SHP77 (cell line): ENCODE measurements at places on chromosomes 6 and 20.

DNA sequence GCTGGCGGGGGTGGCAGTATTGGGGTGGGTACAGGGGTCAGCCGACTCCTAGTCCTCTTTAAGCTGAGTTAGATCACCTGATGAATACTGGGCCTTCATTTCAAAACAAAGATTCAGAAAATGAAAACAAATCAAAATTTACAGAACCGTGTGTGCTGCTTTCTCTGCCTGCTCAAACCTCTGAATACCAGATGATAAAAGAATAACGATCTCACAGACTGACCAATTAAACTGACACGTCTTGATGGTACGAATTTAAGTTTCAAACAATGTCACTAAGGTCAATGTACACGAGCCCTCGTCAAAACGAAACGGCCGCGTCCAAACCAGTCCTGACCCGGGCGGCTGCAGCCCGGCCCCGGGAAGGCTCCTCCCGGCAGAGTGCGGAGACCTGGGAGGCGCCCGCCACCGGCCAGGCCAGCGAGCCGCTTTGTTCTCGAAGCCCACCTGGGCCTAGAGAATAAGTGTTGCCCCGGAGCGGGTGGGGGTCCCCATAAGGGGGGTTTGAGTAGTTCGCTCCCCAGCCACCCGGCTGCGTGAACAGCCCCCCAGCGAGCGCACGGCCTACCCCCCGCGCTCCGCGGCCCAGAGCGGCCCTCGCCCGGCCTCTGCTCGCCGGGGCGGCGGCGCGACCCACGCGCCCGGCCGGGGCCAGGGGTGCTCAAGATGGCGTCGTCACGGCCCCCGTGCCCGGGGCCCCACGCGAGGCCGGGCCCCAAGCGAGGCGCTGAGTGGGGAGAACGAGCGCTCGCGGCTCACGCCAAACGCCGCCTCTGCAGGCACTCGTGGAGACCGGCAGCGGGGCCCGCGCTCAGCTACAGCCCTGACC is 728 bp downstream of the PSMA7 start:
- no peak for DNase-seq

DNA sequence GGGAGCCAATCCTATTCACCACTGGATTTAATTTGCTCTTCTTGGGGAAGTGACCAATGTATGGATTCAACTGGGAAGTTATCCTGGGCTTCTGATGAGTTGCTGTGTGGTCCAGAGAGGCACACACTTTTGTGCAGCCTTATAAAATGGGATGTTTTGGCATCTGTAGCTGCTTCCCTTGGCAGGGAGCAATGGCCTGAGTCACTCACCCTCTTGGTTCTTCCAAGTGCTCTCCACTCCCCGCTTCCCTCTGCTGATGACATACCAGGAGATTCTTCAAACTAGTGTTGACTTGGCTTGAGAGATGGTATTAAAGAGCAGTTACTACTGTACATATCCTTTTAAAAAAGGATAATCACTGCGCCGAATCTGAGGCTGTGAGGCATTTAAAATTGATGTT is 105.8 kb downstream of the JARID2 start:
- no peak for DNase-seq

- DNase-seq: no peak
Measured at GRCh38 chr6:4124351-4124750, 11.0 kb downstream of the ECI2 start.

GRCh38 chr20:33273117-33273851 is 9.7 kb upstream of the BPIFB1 start:
- no peak for DNase-seq

DNA sequence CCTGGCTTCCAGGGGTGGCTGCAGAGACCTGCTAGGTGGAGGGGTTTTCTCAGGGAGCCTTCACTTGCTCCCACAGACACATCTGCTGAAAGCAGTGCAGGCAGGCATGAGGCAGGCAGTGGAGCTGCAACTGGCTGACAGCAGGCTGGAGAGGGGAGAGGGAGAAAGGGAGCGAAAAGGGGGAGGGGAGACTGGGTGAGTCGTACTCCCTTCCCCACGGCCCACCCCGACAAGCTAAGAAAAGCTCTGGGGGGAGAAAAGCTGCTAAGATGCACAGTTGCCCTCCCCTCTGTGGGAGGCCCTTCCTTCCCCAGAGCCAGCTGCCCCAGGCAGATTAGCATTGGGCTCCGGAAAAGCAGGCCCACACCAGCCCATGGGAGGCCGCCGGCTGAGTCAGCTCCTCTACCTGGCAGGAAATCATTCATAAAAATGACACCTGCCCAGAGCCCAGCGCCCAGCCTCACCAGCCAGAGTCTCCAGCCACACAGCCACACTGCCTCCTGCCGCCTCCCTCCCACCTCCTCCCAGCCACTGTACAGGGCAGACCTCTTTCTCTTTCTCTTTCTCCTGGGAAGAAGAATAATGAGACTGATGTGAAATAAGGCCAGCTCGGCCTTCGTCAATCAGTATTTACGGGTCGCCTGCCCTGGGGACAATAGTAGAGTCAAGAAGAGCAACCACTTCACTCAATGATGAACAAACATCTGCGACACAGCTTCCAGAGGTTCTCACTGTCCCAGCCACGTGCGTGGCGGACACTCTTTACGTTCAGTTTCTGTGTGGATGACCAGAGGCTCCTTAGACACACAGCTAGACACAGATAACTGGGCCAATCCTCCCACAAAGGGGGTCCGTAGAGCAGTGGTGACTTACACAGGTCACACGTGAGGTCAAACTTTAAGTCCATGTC is 7.7 kb upstream of the C20orf203 start:
- DNase-seq: peak; percentile 86

- peak; percentile 81 for DNase-seq
Measured at GRCh38 chr6:133923938-133924593, 29.0 kb upstream of the TBPL1 start.

DNA sequence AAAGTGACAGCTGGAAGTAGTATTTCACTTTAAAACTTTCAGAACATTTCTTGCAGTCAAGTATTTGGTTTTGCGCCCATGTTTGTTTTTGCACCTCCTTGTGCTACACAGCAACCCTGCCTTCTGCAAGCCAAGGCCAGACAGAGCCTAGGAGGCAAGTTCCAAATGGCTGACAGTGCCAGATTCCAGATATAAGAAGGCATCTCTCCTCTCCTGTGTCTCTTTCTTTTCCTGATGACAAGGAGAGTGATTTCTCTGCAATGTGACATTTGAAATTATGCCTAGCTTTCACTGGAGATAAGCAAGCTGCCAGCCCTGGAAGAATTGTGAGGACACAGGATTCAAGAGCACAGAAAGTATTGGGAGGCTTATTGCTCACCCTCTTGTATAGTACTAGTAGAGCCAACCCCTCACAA is 149.1 kb upstream of the TENT5A start:
- no peak for DNase-seq

DNA sequence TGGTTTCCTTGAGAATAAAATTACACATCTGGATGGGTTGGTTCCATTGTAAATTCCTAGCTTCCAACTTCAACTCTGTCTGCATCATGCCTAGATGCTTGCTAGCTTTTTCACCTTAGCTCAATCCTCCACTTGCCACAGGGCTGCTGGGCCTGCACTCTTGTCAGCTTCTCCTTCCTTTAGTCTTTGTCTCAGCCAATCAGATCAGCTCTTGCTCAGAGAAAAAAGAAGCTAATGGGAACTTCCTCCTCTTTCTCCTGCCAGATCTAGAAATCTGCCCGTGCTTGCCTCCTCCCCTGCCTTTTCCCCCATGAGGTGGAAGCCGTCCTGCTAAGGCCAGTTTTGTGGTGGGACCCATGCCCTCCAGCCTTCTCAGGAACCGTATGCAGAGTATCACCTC is 18.5 kb downstream of the RAE1 start:
- DNase-seq: no peak

GRCh38 chr6:26175428-26176181 is 88.4 kb downstream of the HFE start:
- peak; percentile 63 for DNase-seq

GRCh38 chr6:119157506-119157815 is 79.0 kb upstream of the FAM184A start:
- no peak for DNase-seq

GRCh38 chr6:131828080-131828479 is 20.3 kb downstream of the ENPP1 start:
- DNase-seq: no peak

DNA sequence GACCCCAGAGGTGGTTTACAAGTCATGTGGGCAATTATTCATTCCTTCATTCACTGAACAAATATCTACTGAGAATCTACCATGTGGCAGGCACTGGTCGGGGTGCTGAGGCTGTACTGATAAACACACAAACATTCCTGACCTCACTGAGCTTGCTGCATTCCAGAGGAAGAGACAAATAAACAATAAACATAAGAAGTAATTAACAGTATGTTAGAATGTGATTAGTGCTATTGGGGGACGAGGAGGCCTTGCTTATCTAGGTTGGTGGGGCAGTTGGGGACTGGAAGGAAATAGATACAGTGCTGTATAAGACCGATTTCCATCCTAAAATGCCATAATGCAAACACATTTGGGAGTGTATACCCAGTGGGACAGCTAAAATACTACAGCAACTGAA is 44.1 kb downstream of the MAK start:
- no peak for DNase-seq

DNA sequence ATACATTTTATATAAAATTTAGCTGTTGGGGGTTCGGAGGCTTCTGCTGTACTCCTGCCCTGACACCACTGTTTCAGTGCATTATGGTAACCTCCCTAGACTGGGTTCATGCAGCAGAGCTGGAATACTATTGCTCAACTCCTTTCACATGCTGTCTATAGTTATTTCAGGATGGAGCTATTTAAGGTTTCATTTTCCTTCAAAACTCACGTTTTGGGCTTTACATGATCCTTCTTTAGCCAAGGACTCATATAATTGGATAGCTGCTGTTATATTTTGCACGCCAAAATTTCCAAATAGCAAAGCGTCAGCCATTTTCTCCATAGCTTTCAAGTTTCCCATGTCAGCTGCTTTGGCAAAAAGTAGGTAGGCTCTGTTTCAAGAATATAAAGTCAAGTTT is 76.8 kb downstream of the SEL1L2 start:
- DNase-seq: no peak
